ENCODE measurements at places on chromosomes 1 and 21. TPM values are rescaled to one million over a fixed set of nuclear protein-coding genes. Genes with fewer than 3 reads are reported as not detected.

Gene ADGRB2
- 14.4 TPM for total RNA-seq

Gene JAM2
- 12.3 TPM for total RNA-seq

Gene RAB25
- total RNA-seq = 0.98 TPM

Gene KCNJ9
- total RNA-seq = 0.08 TPM

Gene RASSF5
- total RNA-seq = 17.5 TPM

Gene C4BPB
- not detected for total RNA-seq

Gene TBX19
- total RNA-seq = 0.63 TPM

Gene LRRC39
- 142 TPM for total RNA-seq

Gene CLDN19
- not detected for total RNA-seq

Gene TIAM1
- total RNA-seq = 4.1 TPM

Gene TMPRSS15
- not detected for total RNA-seq

Gene MTMR11
- 1.6 TPM for total RNA-seq

Gene AADACL4
- total RNA-seq = not detected

Gene CCDC185
- total RNA-seq = not detected

Measured in right atrium auricular region (tissue), 2 donors.